CD4-positive, CD25-positive, alpha-beta regulatory T cell (primary cell): ENCODE measurements at places on chromosomes 4 and X. TPM values are rescaled to one million over a fixed set of nuclear protein-coding genes. Genes with fewer than 3 reads are reported as not detected.

Gene ZNF674
- 3.6 TPM for total RNA-seq

DNA sequence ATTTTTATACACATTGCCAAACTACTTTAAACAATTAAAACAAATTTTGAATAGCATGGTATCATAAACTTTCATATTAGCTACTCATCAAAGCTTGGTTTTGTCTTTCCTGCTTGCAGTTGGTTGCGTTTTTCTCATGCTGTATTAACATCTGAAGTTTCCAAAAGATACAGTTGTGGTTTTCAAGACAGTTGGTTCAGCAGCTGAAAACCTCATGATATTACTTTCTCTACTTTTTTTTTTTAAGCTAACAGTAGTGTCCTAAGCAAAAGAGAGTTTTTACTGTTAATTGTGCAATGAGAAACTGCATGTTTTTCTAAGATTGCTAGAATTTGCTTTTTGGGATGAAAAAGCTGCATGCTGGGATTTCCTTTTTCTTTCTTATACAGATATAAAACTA, 15.2 kb downstream of the RUFY3 start:
- H3K36me3 ChIP-seq: no peaks in the 10 kb centered on the region
- H3K4me3 ChIP-seq: peak overlapping the region; percentile 20
- no peak for DNase-seq
- no peaks in the 10 kb centered on the region for H3K27me3 ChIP-seq

Gene F11
- not detected for total RNA-seq

GRCh38 chr4:150943818-150944217, 71.3 kb downstream of the LRBA start:
- H3K27ac ChIP-seq: no peak overlapping the region
- no peaks in the 10 kb centered on the region for H3K4me1 ChIP-seq
- H3K4me3 ChIP-seq: no peak overlapping the region
- H3K36me3 ChIP-seq: no peaks in the 10 kb centered on the region
- DNase-seq: no peak

- H3K27ac ChIP-seq: no peak overlapping the region
- no peak overlapping the region for H3K4me3 ChIP-seq
- H3K27me3 ChIP-seq: peaks cover 9% of the 10 kb centered on the region
- no peaks in the 10 kb centered on the region for H3K4me1 ChIP-seq
Measured at GRCh38 chr4:146564492-146564891, 42.8 kb upstream of the SLC10A7 start.

- no peak for DNase-seq
- no peaks in the 10 kb centered on the region for H3K36me3 ChIP-seq
- H3K4me3 ChIP-seq: no peak overlapping the region
- no peak overlapping the region for H3K27ac ChIP-seq
Measured at GRCh38 chr4:86300516-86300915, 59.3 kb downstream of the MAPK10 start.

Gene GRPR
- not detected for total RNA-seq

Gene GPR34
- not detected for total RNA-seq

DNA sequence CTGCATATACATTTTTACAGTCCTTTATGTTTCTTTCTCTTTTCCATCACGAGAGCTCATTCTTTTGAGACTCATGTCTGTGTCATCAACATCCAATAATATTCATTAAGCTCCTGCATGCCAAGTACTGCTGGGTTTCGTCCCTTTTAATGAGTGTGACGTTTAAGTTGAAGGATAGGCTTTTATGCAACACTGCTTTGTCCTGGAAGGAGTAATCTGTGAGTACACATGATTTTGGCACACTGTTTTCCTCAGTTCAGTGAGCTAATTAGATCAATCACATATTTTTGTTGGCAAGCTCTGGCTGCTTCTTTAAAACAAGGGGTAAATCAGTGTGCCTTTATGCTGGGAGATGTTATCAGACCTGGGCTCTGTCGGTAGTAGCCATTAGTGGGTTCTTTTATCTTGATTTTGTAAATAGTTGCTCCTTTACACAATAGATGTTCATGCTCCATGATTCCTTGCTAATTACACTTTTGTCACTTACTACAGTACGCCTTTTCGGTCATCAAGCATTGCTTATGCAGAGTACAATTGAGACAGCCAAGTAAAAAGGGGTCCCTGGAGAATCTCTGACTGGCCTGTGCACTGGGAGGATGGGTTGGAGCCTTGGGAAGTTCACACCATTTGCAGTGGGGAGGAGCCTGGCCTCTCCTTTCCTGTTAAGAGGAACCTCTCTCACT, 132.6 kb downstream of the FHIP1A start:
- no peak for DNase-seq
- no peaks in the 10 kb centered on the region for H3K4me1 ChIP-seq
- H3K4me3 ChIP-seq: no peak overlapping the region
- no peaks in the 10 kb centered on the region for H3K36me3 ChIP-seq

GRCh38 chr4:85486425-85487086, 11.6 kb downstream of the ARHGAP24 start:
- H3K27me3 ChIP-seq: no peaks in the 10 kb centered on the region
- H3K27ac ChIP-seq: no peak overlapping the region
- H3K4me3 ChIP-seq: no peak overlapping the region

DNA sequence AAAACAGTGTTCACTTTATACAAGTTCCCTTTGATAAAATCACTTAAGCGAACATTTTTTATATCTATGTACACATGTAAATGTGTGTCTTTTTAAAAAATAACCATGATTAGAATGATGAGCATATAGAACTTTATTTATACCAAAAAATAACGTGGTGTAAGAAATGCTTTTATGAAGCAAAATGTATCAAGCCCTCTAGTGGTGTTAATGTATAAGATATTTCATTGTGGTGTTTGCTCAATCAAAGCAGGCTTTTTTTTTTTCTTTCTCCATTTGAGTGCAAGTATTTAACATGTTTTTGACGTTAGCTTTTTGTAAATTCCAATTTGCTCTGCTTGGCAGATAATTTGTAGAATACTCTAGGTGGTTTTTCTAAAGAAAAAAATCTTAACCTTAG, 2092.4 kb upstream of the TENM3 start:
- DNase-seq: no peak
- no peaks in the 10 kb centered on the region for H3K36me3 ChIP-seq
- H3K27ac ChIP-seq: no peak overlapping the region

- no peak overlapping the region for H3K27ac ChIP-seq
- no peak for DNase-seq
- H3K27me3 ChIP-seq: peaks cover 4% of the 10 kb centered on the region
- H3K4me1 ChIP-seq: peaks cover 36% of the 10 kb centered on the region
- no peaks in the 10 kb centered on the region for H3K36me3 ChIP-seq
Measured at GRCh38 chrX:40006106-40007017, 91.4 kb downstream of the BCOR start.

GRCh38 chrX:135168486-135168885, 2.7 kb downstream of the CT55 start:
- no peak overlapping the region for H3K4me3 ChIP-seq
- peaks cover 14% of the 10 kb centered on the region for H3K27me3 ChIP-seq
- DNase-seq: no peak
- H3K4me1 ChIP-seq: peaks cover 4% of the 10 kb centered on the region

Gene GAGE12F
- not detected for total RNA-seq

Gene TBC1D9
- total RNA-seq: 0.30 TPM

- H3K4me1 ChIP-seq: no peaks in the 10 kb centered on the region
- DNase-seq: no peak
- no peaks in the 10 kb centered on the region for H3K27me3 ChIP-seq
- H3K27ac ChIP-seq: no peak overlapping the region
Measured at GRCh38 chrX:133939655-133940302, 45.6 kb downstream of the GPC3 start.

DNA sequence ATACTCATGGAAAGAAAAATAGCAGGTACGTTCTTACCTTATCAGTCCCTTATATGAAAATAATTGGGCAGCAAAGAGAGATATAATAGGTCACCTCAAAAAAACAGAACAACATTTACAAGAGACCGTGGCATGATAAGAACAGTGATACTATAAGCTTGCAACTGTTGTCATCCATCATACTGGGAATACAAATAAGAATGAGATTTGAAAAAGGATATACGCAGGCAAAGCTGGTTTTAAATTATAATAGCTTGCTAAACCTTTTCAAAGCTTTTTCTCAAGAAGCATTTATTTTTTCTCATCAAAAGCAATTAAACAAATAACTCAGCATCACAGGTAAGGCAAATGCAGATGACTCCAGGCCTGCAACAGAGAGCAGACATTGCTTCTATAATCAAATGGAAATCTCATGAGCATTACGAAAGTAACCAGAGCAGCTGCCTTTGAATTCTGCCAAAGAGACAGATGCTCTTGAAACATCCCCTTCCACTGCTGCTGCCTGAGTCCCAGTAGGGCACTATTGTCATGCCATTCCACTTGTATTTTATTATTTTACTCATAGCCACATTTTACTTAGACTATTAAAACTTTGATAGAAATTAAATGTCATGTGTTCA, 620.6 kb upstream of the GNPDA2 start:
- H3K27ac ChIP-seq: no peak overlapping the region
- H3K4me3 ChIP-seq: no peak overlapping the region
- no peaks in the 10 kb centered on the region for H3K4me1 ChIP-seq
- H3K27me3 ChIP-seq: no peaks in the 10 kb centered on the region

GRCh38 chr4:99853999-99854398, 37.4 kb downstream of the DAPP1 start:
- DNase-seq: no peak
- no peaks in the 10 kb centered on the region for H3K27me3 ChIP-seq
- H3K36me3 ChIP-seq: no peaks in the 10 kb centered on the region
- no peak overlapping the region for H3K4me3 ChIP-seq
- peaks cover 30% of the 10 kb centered on the region for H3K4me1 ChIP-seq
- H3K27ac ChIP-seq: no peak overlapping the region

DNA sequence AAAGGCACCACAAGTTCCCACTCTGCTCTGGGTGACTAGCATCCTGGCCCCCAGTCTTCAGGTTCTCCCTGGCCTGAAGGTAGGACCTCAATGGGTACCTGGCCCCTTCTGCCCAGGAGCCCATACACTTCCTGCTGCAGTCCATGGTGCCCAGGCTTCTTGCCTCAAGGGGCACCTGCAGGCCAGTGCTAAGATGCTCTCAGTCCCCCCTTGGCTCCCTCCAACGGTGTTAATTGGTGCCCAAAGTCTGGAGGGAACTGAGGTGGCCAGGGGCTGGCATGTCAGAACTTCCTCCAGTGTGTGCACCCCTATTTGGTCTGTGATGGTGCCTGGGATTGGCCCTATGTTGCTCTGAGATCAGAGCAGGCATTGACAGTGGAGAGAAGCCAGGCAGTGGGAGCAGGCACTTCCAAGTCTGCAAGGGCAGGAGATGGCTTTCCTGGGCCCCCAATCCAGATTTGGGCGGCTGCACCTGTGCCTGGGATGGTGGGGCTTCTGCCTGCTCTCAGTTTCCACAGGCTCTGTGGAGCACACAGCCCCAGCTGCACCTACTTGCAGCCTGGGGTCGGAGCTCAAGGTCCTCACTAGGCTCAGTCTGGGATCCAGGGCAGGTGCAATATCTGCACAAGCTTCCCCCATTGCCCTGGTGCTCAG, 301.6 kb downstream of the FAM47B start:
- no peaks in the 10 kb centered on the region for H3K4me1 ChIP-seq
- H3K27me3 ChIP-seq: no peaks in the 10 kb centered on the region
- H3K27ac ChIP-seq: no peak overlapping the region
- H3K4me3 ChIP-seq: no peak overlapping the region
- H3K36me3 ChIP-seq: no peaks in the 10 kb centered on the region

DNA sequence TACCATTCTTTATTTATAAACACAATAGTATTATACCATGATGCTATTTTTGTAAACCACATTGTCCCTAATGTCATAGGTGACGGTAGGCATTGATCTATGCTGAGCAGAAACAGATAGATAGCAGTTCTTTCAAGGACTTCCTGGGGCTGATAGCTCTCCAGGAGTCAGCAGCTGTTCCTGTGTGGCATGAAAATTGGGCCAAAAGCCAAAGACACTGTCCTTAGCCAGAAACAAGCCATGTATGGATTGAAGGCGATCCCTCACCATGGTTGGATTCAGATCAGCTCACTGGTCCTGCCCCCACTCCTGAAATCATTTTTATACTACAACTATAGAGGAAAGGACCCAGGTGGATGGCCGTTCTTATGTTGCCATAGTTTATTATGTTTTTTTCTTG, 53.6 kb downstream of the DDX60 start:
- H3K27me3 ChIP-seq: no peaks in the 10 kb centered on the region
- no peak overlapping the region for H3K4me3 ChIP-seq
- no peaks in the 10 kb centered on the region for H3K4me1 ChIP-seq
- DNase-seq: no peak
- no peak overlapping the region for H3K27ac ChIP-seq

DNA sequence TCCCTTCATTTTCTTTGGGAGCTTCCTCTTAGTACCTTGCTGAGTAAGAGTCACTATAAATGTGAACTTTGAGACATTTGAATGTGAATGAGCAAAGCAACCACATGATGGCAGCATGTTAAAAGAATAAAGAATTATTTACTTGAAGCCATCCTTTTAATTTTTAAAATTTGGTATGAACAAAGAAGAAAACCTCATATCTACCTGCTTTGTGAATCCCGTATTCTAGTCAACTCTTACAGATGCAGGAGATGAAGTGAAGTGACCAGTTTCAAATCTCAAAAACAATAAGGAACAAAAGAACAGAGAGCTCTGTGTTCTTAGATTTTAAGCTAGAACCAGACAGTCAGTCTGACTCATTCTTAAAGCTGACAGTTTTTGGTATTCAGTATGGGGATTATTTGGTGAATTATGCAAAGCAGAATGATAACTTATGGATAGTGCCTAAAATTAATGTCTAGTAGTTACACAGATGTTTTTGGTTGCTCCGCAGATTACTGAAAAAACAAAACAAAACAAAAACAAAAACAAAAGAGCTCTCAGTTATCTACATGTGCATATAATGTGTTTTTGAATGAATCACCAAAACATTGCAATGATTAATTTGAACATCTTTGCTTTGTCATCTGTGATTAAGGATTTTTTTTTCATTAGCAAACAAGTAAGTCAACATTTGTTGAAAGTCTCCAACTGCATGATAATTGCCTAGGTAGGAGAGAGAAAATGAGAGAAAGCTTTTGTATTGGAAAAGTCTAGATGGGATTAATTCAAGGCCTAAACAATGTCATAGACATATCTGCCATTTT, 48.2 kb upstream of the H2AZ1 start:
- H3K27me3 ChIP-seq: no peaks in the 10 kb centered on the region
- H3K4me1 ChIP-seq: no peaks in the 10 kb centered on the region
- H3K4me3 ChIP-seq: no peak overlapping the region
- DNase-seq: no peak
- no peak overlapping the region for H3K27ac ChIP-seq

DNA sequence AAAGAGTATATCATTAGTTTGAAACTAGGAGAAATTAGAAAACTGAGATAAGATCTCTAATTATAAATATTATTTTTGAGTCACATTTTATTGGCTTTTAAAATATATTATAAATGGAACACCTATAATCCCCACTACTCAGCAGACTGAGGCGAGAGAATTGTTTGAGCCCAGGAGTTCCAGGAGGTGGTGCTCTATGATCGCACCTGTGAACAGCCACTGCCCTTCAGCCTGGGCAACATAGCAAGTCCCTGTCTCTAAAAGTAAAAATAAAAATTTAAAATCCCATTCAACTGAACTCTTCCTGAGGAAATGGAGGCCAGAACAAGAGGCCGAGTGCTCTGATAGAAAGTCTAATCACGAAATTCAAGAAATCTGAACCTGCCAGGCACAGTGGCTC, 6.3 kb upstream of the C4orf36 start:
- no peaks in the 10 kb centered on the region for H3K27me3 ChIP-seq
- H3K4me3 ChIP-seq: no peak overlapping the region
- H3K27ac ChIP-seq: no peak overlapping the region
